ENCODE measurements at places on chromosomes 11 and 22. TPM values are rescaled to one million over a fixed set of nuclear protein-coding genes. Genes with fewer than 3 reads are reported as not detected.
A peak's percentile ranks its signal among the peaks of the same experiment; 100 is the strongest.

NPAS4 gene
- not detected for total RNA-seq

DNA sequence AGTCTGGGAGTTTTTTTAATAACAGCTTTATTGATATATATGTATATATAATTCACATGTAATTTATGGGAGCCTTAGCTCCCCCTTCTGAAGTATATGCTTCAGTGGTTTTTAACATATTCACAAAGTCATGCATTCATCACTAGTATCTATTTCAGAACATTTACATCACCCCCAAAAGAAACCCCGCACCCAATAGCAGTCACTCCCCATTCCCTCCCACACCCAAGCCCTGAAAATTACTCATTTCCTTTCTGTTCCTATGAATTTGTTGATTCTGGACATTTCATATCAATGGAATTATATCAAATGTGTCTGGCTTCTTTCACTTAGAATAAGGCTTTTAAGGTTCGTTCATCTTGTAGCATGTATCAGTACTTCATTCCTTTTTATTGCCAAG lies 35.6 kb upstream of the SYT7 start:
- peaks cover 2% of the 10 kb centered on the region for H3K36me3 ChIP-seq
- no peak for DNase-seq
- H3K4me1 ChIP-seq: no peaks in the 10 kb centered on the region
- peaks cover 58% of the 10 kb centered on the region for H3K27me3 ChIP-seq
- H3K4me3 ChIP-seq: no peak overlapping the region

DNA sequence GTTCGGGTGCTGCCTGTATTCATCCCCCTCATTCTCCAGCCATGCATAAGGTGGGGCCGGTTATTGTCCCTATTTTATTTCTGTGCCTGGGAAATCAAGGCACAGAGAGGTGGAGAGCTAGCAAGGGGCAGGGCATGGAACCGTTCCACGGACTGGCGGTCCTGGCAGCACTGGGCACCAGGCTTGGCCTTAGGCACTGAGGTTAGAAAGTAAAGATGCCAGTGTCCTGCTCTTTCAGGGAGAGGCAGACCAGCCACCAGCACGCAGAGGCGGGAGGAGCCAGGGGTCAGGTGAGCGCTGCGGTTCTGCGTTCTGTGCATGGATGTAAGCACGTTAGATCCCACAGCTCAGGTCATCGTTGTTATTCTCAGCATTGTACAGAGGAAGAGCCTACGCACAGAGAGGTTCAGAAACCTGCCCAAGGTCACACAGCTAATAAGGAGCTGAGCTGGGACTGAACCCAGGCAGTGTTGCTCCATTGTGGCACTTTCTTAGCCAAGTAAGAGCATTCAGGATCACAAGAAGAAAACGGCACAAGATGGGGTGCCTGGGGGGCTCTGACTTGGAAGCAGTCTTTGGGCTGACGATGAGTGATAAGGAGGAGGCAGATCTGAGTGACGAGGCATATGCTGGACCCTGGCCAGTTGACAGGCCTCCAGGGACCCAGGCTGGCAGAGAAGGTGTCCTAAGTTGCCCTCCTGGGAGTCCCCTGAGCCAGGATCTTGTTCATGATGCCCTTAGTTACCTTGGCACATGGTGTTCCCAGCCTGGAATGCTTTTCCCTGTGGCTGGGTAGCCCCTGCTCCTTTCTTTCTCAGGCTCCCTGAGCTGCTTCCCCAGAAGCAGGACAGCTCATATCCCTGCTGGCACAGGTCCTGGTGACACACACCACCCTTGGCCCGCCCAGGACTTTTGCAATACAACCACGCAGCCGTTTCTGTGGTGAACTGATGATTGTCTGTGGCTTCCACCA lies 41.1 kb downstream of the OSBPL5 start:
- no peak overlapping the region for H3K4me3 ChIP-seq
- no peak for DNase-seq
- no peaks in the 10 kb centered on the region for H3K4me1 ChIP-seq
- H3K36me3 ChIP-seq: no peaks in the 10 kb centered on the region
- no peak overlapping the region for H3K27ac ChIP-seq

DNA sequence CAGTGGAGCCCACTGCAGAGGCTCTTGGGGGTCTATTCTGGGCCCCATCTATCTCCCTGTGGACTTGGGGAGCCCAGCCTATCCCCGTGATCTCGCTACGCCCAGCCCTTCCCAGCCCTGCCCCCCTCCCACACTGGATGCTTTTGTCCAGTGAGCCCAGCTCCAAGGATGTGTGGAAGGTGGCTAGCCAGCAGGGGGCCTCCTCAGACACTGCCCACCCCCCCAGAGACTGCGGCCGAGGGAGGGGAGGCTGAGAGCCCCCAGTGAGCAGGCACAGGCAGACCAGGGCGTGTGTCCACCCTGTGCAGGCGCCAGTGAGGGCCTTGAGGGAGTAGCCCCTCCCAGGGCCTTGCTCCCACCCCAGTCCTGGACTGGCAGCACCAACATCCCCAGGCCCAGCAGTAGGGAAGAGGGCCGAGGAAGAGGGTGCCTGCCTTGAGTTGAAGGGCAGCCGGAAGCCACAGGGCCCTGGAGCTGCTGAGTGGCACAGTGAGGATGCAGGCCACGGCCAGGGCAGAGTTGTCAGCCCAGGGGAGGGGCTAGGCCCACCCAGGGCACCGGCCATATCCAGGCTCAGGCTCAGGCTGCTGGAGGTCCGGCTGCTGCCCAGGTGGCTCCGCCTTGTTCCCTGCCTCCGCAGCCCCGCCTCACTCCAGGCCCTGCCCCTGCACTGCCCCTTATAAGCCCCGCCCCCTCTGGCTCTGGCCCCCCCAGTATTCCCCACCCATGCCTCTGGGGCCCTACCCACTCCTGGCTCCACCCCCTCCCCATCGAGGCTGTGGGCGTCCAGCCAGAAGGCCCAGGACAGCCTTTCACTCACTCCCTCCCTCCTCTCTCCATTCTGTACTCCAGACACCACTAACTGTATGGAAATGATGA lies 28.0 kb downstream of the MOB2 start:
- H3K27ac ChIP-seq: no peak overlapping the region
- no peaks in the 10 kb centered on the region for H3K36me3 ChIP-seq
- H3K4me1 ChIP-seq: peaks cover 8% of the 10 kb centered on the region

GRCh38 chr11:64069401-64070313 lies 33.9 kb downstream of the FLRT1 start:
- H3K4me1 ChIP-seq: peaks cover 5% of the 10 kb centered on the region
- peaks cover 4% of the 10 kb centered on the region for H3K27me3 ChIP-seq
- H3K36me3 ChIP-seq: no peaks in the 10 kb centered on the region
- H3K27ac ChIP-seq: no peak overlapping the region
- no peak overlapping the region for H3K4me3 ChIP-seq

- peaks cover 13% of the 10 kb centered on the region for H3K27me3 ChIP-seq
- no peak overlapping the region for H3K27ac ChIP-seq
- peaks cover 2% of the 10 kb centered on the region for H3K36me3 ChIP-seq
- H3K4me3 ChIP-seq: no peak overlapping the region
- no peak for DNase-seq
Observed at GRCh38 chr11:13761250-13761649, 92.8 kb downstream of the FAR1 start.

DNA sequence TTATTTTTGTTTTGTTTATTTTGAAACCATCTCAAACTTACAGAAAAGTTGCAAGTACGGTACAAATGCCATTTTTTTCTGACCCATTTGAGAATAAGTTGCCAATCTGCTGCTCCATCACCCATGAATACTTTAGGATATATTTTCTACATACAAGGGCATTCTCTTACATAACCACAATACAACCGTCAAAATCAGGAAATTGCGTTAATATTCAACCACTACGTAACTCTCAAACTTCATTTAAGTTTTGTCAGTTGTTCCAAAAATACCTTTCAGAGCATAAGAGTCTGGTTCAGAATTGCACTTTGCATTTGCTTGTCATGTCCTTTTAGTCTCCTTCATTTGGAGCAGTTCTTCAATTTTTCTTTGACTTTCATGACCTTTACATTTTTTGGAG lies 194.3 kb upstream of the BDNF start:
- no peaks in the 10 kb centered on the region for H3K36me3 ChIP-seq
- H3K27me3 ChIP-seq: no peaks in the 10 kb centered on the region
- H3K4me1 ChIP-seq: no peaks in the 10 kb centered on the region
- H3K4me3 ChIP-seq: no peak overlapping the region
- no peak overlapping the region for H3K27ac ChIP-seq

- peak; percentile 26 for DNase-seq
- H3K4me1 ChIP-seq: peaks cover 11% of the 10 kb centered on the region
- H3K27ac ChIP-seq: no peak overlapping the region
- H3K4me3 ChIP-seq: no peak overlapping the region
- H3K27me3 ChIP-seq: peaks cover 45% of the 10 kb centered on the region
- peaks cover 7% of the 10 kb centered on the region for H3K36me3 ChIP-seq
Observed at GRCh38 chr11:130431331-130431773, 2.9 kb upstream of the ADAMTS8 start.

- no peak overlapping the region for H3K4me3 ChIP-seq
- DNase-seq: no peak
- H3K36me3 ChIP-seq: peaks cover 8% of the 10 kb centered on the region
- no peaks in the 10 kb centered on the region for H3K27me3 ChIP-seq
- no peak overlapping the region for H3K27ac ChIP-seq
Observed at GRCh38 chr11:62127941-62128770, 4.3 kb downstream of the INCENP start.

Data from T-helper 17 cell (primary cell).